Activated CD4-positive, alpha-beta T cell treated with anti-CD3 and anti-CD28 coated beads, Interleukin-2, amount 50 U/mL, for 1 hour (primary cell): ENCODE measurements at places on chromosomes 12 and 14.

DNA sequence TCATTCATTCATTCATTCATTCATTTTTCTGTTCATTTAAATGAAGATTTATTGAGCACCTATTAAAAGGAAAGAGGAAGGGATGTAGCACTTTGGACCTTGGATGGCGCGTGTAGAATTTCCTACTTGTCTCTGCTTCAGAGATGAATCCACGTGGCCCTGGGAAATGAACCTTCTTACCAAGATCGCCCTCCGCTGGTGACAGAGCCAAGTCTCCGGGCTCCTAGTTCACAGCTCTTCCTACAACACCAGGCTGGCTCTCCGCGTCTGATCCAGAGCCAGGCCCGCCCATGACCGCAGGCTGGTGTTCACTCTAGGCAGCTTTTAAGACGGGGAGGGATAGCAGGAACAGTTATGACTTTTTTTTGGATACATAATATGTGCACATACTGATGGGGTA lies 70.9 kb upstream of the PIWIL1 start:
- DNase-seq = no peak

DNA sequence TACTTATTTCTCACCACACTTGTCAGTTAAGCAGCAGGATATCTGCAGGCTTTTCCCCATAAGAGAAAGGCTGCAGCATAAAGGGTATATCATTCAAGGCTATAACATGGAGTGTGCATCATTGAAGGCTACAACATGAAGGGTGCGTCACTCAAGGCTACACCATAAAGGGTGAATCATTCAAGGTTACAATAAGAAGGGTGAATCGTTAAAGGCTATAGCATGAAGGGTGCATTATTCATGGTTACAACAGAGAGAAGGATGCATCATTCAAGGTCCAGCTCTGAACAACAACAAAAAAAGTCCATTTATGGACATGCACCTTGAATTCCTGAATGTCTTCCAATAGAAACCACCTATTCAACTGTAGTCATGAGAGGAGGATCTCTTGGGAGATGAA lies 32.8 kb upstream of the LUM start:
- DNase-seq = no peak

DNA sequence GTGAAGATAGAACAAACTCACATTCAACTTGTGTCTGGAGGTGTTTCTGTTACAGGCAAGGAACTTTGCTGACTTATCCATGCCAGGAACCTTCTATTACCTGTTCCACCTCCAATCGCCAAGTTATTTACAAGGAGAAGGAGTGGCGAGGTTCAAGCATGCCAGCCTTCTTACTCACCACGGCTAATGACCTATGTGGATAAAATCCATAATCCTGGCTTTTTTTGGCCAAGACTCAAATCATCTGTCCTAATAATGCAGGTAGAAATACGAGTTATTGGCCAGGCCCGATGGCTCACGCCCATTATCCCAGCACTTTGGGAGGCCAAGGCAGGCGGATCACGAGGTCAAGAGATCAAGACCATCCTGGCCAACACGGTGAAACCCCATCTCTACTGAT lies 241.6 kb downstream of the TMEM132D start:
- DNase-seq = no peak

- no peak for DNase-seq
These were observed 46.4 kb downstream of the TPCN1 start for GRCh38 chr12:113267621-113268020.

DNA sequence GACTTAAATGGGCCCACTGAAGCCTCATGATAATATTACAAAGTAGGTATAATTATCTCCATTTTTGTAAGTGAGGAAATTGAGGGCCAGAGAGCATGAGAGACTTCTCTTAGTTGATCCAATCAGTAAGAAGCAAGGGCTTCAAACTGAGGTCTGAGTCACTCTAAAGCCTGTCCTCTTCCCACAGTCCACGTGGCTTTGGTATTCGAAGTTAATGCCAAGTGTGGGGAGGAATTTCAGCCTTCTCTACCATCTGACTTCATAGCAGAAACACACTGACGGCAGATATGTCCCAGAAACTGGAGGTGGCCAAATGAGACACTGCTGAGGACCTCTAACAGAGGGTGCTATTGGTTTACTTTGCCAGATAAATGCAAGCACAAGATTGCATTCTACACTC lies 114.4 kb upstream of the OVCH1 start:
- DNase-seq = no peak

- DNase-seq = no peak
These were observed 1.4 kb upstream of the GLRX5 start for GRCh38 chr14:95533391-95533821.

DNA sequence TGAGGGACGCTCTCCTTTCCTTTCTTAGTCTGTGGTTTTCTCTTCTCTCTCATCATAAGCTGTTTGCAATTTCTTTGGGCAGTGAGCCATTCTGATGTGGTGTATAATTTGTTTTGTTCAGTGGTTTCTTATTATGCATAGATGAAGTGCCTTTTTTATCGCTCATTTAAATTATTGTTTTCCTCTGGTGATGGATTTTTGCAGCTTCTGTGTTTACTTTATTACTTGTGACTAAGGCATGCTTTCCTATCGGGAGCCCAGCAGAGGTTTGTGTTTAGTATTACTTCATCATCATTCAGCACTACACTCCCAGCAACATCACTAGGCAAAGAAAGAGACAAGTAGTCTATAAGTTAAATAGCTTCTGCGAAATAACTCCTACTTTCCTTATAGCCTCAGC lies 586.6 kb upstream of the NOVA1 start:
- DNase-seq = no peak

DNA sequence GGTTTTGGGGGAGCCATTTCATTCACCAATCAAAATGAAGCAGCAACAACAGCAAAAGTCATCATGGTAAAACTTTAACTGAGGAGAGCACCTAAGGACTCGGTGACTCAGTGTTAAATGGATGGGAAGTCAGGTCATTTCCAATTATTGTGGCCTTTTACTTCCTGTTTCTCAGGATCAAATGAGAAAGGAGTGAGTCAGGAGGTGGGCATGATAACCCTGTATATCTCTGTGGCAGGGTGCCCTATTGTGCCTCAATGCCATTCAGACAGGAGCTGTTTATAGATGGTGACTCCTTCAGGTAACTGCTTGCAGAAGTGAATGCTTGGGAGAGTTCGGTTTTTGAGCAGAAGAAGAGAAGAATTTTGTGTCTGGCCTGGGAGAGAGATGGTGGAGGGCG lies 135.5 kb upstream of the CPM start:
- DNase-seq = no peak

DNA sequence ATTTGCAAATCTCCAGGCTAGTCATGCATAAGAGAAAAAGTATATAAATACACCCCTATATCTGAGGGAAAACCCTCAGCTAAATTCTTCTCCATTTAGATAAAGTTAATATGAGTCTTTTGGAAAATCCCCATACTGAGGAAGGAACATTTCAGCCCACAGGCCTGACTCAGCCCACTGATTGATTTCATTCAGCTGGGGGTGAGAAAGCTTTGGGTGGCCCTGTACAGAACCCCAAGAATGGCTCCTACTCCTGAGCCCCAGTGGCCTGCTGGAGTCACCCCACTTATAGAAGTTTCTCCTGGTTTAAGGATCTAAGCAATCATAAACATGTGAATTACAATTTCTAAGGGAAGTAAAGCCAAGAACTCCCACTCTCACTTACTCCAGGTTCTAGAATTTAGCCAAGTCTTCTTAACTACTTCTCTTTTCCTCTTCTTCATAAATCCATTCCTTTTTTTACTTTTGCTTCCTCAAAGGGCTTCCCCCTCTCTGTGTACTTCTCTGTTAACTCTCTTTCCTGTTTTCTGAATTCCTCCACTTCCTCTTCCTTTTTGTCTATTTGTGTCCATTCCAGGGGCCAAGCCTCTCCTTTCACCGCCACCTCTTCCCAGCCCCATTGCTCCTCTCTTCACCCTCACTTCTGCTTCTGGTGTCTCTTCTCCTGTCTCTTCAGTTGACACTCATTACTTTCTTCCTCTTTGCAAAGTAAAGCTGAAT lies 21.0 kb downstream of the RTN1 start:
- no peak for DNase-seq

- DNase-seq = no peak
These were observed 270.9 kb downstream of the CACNA1C start for GRCh38 chr12:2323532-2324255.

DNA sequence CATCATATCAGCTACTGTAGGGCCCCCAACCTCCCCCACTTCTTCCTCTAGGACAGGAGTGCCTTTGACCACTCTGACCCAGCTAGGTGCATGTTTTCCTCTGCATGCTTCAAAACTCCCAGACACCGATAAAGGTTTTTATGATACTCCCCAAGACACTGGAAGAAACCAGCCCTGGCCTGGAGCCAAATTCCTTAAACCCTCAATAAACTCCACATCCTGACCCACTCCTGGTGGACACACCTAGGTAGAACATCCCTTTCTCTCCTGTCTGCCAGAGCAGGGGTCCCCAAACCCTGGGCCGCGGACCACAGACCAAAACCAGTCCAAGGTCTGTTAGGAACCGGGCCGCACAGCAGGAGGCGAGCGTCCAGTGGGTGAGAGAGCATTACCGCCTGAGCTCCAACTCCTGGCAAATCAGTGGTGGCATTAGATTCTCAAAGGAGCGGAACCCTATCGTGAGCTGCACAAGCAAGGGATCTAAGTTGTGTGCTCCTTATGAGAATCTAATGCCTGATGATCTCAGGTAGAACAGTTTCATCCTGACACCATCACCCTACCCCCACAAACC lies 49.6 kb downstream of the NT5DC3 start:
- DNase-seq = no peak

DNA sequence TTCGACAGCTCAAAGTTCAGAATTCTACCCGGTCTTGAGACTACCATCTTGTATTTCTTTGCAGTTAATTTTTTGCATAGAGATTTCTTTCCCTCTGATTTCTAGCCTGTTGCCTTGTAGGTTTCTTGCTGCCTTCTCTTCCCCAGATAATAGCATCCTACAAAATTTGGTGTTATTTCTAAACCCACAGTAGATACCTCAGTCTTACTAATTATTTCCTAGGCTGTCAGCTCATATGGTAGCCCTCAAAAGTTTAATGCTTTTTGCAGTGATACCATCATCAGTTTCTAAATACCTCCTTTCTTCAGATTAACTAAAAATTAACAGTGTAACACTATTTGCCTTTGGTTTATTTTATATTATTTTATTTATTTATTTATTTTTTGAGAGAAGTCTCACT lies 61.9 kb upstream of the TMPO start:
- no peak for DNase-seq

DNA sequence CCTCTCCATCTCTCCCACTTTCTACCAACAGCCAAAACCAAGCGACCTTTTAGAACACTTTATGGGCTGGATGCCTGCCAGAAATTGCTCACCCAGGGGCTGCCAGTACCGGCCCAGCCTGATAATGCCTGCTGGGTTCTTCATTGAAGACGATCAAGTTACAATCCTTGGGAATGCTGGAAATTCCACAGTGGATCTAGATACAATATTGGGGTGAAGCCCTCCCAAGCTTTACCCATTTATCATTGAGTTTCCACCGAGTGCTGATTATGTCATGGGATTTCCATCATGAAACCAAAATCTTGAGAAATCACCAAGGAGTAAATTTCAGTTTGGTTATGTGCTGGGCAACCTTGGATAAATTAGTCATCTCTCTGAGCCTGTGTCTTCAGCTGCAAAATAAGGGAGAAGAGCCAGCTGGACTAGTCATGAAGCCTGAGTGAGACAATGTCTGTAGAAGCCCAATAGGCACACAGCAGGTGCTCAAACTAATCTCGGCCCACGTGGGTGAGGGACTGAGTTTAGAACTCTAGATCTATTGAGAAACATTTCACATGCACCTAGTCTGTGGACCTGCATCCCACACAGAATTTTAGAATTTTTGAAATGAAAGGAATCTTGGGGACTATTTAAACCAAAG lies 75.5 kb upstream of the CLMN start:
- no peak for DNase-seq

GRCh38 chr14:101963656-101964296 lies 597 bp upstream of the DYNC1H1 start:
- DNase-seq = no peak

DNA sequence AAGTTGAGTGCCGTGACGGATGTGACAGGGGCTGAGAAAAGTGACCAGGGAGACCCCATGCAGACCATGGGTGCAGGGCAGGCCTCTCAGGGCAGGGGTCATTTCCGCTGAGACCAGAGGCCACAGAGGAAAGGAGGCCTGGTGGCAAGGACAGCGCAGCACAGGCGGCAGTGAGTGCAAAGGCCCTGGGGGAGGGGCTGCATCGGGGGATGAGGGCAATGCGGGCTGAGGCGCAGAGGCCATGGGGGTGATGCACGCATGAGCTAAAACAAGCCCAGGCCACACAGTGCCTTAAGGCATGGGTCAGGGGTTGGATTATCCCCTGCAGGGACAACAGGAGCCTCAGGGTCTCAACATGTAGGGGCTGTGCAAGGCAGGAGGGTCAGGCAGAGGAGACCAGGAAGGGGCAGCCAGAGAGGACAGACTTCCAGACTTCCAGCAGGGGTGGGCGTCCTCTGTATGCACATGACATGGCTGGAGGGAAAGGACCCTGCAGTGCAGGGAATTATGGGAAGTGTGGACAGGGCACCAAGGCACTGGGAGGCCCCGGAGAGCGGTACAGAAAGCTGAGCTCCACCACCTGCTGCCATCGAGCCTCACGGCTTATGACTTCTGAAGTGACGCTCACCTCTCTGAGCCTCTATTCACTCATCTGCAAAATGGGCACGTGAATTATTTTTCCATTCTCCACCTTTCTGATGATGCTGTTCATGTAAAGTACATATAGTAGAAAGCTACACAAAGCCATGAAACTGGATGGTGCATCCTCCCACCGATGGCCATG lies 27.3 kb downstream of the RILPL1 start:
- DNase-seq = no peak

DNA sequence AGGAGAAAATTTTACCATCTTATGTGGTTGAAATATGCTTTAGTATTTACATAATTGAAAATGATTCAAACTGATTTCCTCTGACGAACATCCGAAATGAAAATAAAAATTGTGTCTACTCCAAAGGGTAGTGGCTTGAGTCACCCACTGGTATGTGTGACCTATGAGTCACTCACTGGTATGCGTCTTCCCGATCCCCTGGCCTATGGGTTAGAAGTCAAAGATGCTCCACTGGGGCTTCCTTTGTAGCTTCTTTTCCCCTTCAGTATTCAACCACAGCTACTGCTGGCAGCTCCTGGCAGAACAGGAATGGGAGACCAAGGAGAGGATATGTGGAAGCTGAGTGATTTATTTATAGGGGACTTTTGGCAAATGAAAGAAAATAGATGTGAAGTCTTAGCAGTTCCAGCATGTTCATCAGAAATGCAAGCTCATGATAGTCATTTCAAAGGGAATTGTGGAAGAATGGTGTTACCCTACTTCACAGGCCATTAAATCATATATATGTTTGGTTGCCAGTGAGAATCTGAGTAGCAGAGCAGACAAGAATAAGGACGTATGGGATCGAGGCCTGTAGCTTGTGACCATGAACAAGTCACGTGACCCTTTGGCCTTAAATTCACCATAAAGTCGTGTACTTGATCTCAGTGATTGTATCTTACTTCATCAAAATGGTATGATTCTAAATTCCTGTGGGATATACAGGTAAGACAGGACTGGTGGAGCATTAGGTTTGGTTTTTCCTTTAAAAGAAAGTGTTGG lies 108.3 kb downstream of the CRADD start:
- DNase-seq = peak; percentile 9
